ENCODE measurements at places on chromosomes 6 and 20. TPM values are rescaled to one million over a fixed set of nuclear protein-coding genes. Genes with fewer than 3 reads are reported as not detected.

C20orf144 gene
- total RNA-seq = not detected

GNAS-AS1 gene
- not detected for total RNA-seq

SMOC2 gene
- total RNA-seq = 77.6 TPM

FAM217A gene
- total RNA-seq = not detected

MYBL2 gene
- total RNA-seq = 0.24 TPM

THBS2 gene
- 358 TPM for total RNA-seq

LTV1 gene
- total RNA-seq = 16.8 TPM

WFDC13 gene
- not detected for total RNA-seq

TBXT gene
- total RNA-seq = not detected

HSPA1A gene
- total RNA-seq = 157 TPM

ADGRF1 gene
- total RNA-seq = not detected

SAPCD1 gene
- not detected for total RNA-seq

CALHM4 gene
- total RNA-seq = not detected

IL17F gene
- total RNA-seq = not detected

PDE10A gene
- 10.7 TPM for total RNA-seq

COL12A1 gene
- 219 TPM for total RNA-seq
